ENCODE measurements at places on chromosomes 11 and 22.

GRCh38 chr11:117809236-117810055 is 12.4 kb upstream of the DSCAML1 start:
- DNase-seq = no peak

GRCh38 chr22:26471522-26471921 is 12.1 kb downstream of the HPS4 start:
- no peak for DNase-seq

DNA sequence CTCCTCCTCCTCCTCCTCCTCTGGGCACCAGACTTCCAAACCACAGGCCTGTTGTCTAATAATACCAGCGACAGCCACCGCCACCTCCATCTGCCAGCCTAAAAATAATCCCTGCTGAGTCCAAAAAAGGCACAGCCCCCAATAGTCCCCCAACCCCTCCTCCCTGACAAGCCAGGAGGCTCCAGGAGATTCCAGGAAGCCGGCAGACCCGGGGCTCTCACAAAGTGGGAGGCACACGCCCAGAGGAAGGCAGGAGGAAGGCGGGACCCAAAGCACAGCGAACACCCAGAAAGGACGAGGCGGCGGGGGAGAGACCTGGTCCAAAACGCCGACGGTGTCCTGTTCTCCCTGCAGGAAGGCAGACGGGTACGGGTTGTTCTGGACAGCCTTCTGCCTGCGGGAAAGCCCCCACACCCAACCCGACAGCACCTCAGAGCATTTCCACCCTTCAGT is 5.9 kb downstream of the IGSF9B start:
- no peak for DNase-seq

DNA sequence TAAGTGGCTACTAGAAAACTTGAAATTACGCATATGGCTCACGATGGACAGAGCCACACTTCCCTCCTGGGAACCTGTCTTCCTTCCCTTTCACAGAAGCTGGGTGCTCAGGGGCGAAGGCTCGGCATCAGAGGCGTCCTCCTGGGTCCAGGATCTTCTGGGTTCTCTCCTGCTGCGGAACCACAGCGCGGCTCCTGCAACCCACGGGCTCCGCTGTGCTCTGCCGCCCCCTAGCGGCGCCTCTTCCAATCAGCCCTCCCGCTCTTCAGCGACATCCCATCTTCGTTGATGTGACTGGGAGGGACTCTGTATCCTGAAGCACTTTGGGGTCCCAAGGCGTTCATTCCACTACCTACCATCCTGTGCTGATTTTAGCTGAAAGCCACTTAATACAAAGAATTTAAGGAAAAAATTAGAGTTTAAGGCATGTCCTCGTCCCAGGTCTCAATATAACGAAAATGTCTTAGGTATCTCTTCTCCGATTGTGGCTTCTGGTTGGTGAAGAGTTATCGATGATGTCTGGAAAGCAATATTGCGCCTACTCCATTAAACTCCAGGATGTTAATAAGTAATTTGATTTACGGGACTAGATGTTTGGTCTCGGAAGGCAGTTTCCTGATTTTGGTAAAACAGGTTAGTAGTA is 14.8 kb upstream of the RPS3 start:
- DNase-seq = peak; percentile 42

GRCh38 chr11:10641177-10641911 is 52.2 kb downstream of the IRAG1 start:
- no peak for DNase-seq

GRCh38 chr11:94795476-94796189 is 27.5 kb downstream of the AMOTL1 start:
- DNase-seq = no peak

- DNase-seq = no peak
Measured at GRCh38 chr22:23284504-23285033, 104.3 kb downstream of the BCR start.

- DNase-seq = no peak
Measured at GRCh38 chr22:33920197-33920540, at the start of gene LARGE1. Gene LARGE1 (minus strand): TSS chr22:33920476.
